ENCODE measurements at places on chromosomes 13 and 19. TPM values are rescaled to one million over a fixed set of nuclear protein-coding genes. Genes with fewer than 3 reads are reported as not detected.

Gene DNAJC3
- total RNA-seq: 13.6 TPM

Gene ZNF470
- 8.0 TPM for total RNA-seq

Gene CYSLTR2
- total RNA-seq: 0.30 TPM

Gene CACTIN
- total RNA-seq: 49.0 TPM

- H3K4me1 ChIP-seq: no peaks in the 10 kb centered on the region
- H3K27ac ChIP-seq: no peak overlapping the region
- no peak overlapping the region for H3K4me3 ChIP-seq
These were observed 225.0 kb downstream of the FGF14 start for GRCh38 chr13:102176846-102177245.

Gene TBC1D17
- 25.4 TPM for total RNA-seq

Gene ZNF749
- 13.7 TPM for total RNA-seq

DNA sequence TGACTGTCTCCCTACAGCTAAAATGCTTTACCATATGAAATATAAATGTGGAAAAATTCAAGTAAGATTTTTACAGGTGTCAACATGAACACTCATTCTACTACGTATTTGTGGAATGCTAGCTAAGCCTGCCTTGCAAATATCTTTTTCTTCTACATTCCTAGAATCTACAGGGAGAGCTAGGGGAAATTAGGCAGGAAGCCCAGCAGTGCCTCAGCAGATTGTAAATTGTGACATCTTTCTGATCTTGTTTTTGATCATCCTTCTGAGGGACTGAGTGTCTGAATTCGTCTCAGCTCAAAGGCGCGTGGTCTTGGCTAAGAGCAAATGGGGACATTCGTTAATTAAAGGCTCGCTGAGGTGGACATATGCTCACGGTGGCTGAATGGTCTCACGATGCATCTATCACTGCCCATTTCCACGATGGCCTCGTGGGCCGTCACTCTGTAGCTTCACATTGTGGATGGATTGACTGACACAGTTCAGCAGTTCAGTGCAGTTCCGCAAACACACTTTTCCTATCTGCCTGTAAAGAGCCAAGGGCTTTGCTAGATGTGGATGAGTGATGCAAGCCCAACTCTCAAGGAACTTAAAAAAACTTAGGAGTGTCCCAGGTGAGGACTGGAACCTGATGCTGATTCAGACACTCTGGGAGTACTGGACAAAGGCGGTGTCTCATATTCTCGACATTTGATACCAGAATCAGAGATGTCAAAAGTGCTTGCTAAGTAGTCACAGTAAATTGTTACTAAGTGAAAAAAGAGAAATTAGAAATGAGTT lies 562.5 kb downstream of the EFNB2 start:
- H3K4me3 ChIP-seq: no peak overlapping the region
- H3K36me3 ChIP-seq: no peaks in the 10 kb centered on the region
- H3K27ac ChIP-seq: no peak overlapping the region
- no peak for DNase-seq
- H3K4me1 ChIP-seq: no peaks in the 10 kb centered on the region
- no peaks in the 10 kb centered on the region for H3K27me3 ChIP-seq

DNA sequence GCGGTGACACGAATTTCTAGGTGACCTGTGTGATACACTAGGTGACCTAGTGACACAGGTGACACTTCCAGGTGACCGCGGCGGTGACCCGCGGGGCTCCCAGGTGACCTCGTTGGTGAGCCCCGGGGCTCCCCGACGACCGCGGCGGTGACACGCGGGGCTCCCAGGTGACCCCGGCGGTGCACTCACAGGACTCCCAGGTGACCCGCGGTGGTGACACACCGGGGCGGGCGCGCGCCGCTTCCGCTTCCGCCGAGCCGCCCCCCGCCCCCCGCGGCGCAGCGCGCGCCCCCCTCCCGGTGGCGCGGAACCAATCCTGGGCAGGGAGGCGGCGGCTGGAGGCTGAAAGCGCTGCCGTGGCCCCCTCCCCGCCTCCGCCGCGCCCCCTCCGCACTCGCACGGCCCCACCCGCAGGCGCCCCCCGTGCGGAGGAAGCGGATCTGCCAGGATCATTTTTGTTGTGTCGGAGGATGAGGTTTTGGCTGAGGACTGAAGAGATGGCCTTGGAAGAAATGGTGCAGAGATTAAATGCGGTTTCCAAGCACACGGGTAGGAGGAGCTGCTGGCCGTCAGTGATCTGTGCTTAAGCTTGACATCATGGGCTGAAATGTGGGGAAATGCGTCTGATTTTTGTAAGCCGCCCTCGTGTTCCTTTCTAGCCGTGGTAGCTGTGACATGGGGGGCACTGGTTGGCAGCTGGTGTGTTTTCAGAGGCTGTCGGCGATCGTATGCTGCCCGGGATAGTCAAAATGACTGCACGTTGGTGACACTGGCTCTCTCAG lies at the start of gene MCF2L:
Gene MCF2L, plus strand, starts transcription at position 305 of the 782 bp plus-strand sequence. Its CDS starts 166 bp downstream, at position 471.
- H3K27me3 ChIP-seq: peaks cover 13% of the 10 kb centered on the region
- H3K27ac ChIP-seq: no peak within 1 kb of the TSS
- peak; percentile 56 for DNase-seq
- H3K4me3 ChIP-seq: peak within 1 kb of the TSS; percentile 68
- H3K4me1 ChIP-seq: no peaks in the 10 kb centered on the region
- H3K36me3 ChIP-seq: no peaks in the 10 kb centered on the region

Gene CDX2
- total RNA-seq: not detected

DNA sequence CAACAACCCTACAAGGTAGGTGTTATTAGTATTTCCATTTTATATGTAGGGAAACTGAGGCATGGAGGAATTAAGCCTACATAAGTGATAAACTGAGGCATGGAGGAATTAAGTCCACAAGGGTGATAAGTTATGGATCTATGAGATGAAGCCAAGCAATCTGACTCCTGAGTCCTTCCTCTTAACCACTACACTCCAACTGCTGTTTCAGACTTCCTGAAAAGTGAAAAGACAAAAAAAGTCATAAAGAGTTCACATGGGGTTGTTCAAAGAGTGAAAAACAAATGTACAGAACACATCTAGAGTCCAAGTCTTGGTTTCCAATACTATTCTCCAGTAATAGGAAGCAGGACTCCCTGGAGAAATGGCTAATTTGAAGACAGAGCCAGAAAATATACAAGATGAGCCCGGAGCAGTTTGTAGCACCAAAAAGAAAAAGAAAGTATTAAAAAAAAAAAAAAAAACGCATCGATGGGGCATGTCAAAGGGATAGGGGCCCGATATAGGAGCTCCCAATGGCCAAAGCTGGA lies 12.1 kb downstream of the CRYL1 start:
- no peak for DNase-seq
- no peaks in the 10 kb centered on the region for H3K36me3 ChIP-seq
- H3K27me3 ChIP-seq: no peaks in the 10 kb centered on the region
- no peak overlapping the region for H3K27ac ChIP-seq
- H3K4me3 ChIP-seq: no peak overlapping the region

GRCh38 chr13:33452873-33453517 lies 167.4 kb upstream of the STARD13 start:
- no peak overlapping the region for H3K27ac ChIP-seq
- H3K4me1 ChIP-seq: no peaks in the 10 kb centered on the region
- H3K36me3 ChIP-seq: no peaks in the 10 kb centered on the region
- DNase-seq: no peak
- H3K4me3 ChIP-seq: no peak overlapping the region
- no peaks in the 10 kb centered on the region for H3K27me3 ChIP-seq

Gene SERP2
- total RNA-seq: 8.6 TPM

Gene FBXO17
- 30.9 TPM for total RNA-seq

Measured in cardiac muscle cell (in vitro differentiated cells and primary cell).